ENCODE measurements at places on chromosomes 11 and 22.

- DNase-seq = no peak
Measured at GRCh38 chr11:105357764-105358163, 218.2 kb upstream of the CARD18 start.

GRCh38 chr22:20015187-20015625 is 1.4 kb downstream of the ARVCF start:
- no peak for DNase-seq

DNA sequence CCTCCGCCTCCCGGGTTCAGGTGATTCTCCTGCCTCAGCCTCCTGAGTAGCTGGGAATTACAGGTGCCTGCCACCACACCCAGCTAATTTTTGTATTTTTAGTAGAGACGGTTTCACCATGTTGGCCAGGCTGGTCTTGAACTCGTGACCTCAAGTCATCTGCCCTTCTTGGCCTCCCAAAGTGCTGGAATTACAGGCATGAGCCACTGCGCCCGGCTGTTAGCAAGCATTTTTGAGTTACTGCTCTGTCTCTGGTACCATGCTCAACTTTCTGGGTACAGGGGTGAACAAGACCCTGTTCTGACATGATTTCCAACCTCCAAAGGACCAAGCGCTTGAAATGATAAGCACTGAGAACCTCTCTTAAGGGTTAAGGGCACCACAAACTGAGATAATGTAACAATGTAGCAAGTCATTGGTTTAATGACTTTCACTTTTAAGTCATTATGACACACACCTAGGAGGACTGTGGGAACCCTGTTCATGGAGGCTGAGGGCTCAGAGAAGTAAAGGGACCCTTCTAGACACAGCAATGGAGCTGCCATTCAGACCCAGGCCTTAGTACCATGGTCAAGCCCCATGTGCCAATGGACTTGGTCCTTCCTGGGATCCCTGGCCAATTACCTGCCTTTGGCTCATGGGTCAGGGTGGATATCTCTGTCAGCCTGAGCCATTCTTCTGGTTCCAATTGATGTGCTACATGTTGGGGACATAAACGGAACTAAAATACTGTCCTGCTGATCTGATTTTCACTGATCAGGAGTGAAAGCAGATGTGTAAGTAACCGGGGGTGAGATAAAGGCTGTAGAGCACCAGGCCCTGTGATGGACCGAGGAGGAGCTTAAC is 11.6 kb downstream of the SLC3A2 start:
- DNase-seq = no peak

DNA sequence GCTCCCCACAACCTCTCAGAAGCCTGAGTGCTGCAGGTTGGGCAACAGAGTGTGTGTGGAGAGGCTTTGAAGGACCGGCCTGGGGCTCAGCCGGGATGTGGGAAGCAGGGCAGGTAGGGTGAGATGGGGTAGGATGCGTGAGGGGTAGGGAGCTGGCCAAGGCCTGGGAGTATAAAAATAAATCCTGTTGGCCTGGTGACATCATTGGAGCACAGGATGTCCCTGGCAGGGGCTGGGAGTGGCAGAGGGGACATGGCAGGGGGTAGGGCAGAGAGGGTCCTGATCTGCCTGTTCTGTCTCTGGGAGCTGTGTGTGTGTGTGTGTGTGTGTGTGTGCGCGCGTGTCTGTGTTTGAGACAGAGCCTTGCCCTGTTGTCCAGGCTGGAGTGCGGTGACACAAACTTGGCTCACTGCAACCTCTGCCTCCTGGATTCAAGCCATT is 28.6 kb downstream of the TEF start:
- no peak for DNase-seq

DNA sequence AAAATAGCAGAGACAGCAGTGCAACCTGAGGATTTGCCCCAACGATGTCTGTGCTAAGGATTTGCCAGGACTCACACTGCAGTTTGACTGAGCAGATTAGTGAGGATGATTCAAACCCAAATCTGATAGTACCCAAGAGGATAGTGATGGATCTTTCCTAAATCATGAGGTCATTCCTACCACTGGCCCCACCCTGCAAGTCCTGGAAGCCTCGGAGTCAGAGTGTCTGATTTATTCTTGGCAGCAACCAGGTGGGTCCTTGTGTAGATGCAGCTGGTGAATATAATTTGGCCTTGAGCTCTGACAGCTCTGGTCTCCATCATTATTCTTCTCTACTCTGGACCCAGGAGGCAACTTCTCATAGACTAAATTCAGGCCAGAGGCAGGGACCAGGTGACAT is 179.3 kb upstream of the RAG2 start:
- DNase-seq = no peak

DNA sequence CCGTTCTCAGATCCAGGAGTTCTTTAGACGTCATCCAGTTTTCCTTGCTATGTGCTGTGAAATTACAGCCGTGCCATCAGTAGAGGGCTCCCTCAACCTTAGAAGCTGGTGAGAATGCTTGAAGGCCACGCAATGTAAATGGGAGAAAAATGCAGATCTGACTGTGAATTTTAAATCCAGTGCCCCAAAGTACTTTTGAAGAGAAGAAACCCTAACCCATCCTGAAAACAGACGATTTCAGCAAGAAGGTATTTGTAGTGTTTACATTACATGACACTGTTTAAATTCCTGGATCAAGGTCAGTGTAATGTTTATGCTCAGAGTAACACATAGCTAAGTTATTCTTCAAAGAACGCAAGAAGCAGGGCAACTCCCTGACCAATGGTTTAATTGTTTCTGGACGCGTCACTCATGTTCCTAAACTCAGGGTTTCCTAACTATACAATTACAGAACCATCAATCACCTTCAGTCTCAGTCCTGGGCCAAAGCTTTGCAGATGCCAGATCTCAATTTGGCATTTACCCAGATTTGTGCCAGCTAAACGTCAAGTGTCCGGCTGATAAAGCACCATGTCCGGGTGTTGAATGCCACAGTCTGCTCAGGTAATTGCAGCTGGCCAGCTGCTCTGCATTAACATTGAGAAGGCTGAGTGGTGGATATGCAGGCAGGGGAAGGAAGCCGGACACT is 38.2 kb downstream of the ADAMTS8 start:
- no peak for DNase-seq

- no peak for DNase-seq
Measured at GRCh38 chr11:64060263-64060860, 24.6 kb downstream of the FLRT1 start.

GRCh38 chr11:72520815-72521214 is 86.5 kb upstream of the CLPB start:
- DNase-seq = no peak

- no peak for DNase-seq
Measured at GRCh38 chr11:6648501-6648900, 7.1 kb downstream of the DCHS1 start.

- DNase-seq = no peak
Measured at GRCh38 chr11:109960831-109961230, 132.4 kb upstream of the ZC3H12C start.

- DNase-seq = no peak
Measured at GRCh38 chr22:17678817-17679385, 40.3 kb downstream of the BCL2L13 start.

GRCh38 chr11:63277345-63277943 is 34.0 kb upstream of the SLC22A25 start:
- no peak for DNase-seq

DNA sequence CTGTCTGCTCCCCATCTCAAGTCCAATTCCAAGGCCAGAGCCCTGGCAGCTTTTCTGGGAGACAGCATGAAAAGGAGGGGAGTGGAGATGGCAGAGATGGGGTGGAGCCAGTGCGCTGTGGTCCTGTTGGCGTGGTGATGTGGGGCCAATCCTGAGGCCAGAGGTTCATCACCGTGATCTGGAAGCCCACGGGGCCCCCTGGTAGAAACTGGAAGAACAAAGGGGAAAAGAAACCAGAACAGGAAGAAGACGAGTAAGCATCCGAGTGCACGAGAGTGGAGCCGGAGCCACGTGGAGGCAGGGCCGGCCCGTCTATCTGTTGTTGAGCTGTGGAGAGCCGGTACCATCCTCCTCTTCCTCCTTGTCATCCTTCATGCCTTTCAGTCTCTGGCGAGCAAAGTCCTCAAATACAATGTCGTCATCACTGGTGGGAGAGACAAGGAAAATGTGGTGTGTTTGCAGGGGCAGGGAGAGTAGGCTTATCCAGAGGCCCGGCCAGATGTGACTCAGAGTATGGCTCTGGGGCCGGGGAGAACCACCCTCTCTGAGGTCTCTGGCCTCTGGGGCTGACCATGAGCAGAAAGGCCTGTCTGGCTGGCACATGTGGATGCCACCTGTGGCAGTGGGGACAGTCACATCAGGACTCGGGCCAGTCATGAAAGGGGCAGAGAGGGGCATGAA is 25.4 kb downstream of the TPBGL start:
- no peak for DNase-seq

- no peak for DNase-seq
Measured at GRCh38 chr22:50674130-50674500, 1.5 kb downstream of the SHANK3 start.

DNA sequence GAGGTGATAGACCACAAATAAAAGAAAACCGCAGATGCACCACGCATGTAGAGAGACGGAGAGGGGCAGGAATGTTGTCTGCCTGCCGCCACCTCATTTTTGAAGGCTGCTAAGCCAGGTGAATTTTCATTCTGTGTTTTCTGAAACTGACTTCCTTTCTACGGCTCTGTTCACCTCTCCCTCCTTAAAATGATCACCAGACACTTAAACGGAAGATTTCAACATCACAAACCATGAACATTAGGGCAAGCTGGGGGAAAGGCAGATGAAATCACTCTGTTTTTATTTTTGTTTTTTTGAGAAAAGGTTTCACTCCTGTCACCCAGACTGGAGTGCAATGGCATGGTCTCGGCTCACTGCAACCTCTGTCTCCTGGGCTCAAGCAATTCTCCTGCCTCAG is 232.4 kb downstream of the MIAT start:
- DNase-seq = no peak

DNA sequence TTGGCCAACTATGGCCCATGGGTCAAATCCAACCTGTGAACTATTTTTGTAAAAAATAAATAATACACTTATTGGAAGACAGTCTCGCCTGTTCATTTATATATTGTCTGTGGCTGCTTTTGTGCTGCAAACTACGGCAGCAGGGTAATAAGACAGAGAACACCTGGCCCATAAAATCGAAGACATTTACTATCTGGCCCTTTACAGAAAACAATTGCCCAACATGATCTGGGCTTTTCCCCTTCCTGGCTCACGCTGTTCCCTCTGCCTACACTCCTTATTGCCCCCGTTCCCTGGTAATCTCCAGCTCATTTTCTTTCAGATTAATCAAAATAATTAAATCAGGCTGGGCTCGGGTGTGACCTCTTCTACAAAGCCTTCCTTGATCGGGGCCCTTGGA is 5.6 kb downstream of the PLAAT2 start:
- no peak for DNase-seq

DNA sequence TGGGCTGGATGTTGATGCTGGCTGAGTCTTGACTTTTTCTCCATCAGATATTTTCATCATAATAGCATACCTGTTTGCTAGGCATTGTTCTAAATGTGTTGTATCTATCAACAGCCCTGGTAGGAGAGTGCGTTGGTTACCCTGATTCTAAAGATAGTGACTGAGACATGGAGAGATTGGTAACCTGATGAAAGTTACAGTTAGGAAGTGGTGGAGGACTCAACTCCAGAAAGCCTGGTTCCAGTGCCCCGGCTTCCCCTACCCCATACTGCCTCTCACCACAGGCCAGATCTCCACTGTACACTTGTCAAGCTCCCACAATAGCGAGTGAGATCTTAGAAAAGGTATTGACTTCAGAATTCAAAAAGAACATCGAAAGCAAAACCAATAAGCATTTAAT is 22.8 kb upstream of the RELT start:
- DNase-seq = no peak

DNA sequence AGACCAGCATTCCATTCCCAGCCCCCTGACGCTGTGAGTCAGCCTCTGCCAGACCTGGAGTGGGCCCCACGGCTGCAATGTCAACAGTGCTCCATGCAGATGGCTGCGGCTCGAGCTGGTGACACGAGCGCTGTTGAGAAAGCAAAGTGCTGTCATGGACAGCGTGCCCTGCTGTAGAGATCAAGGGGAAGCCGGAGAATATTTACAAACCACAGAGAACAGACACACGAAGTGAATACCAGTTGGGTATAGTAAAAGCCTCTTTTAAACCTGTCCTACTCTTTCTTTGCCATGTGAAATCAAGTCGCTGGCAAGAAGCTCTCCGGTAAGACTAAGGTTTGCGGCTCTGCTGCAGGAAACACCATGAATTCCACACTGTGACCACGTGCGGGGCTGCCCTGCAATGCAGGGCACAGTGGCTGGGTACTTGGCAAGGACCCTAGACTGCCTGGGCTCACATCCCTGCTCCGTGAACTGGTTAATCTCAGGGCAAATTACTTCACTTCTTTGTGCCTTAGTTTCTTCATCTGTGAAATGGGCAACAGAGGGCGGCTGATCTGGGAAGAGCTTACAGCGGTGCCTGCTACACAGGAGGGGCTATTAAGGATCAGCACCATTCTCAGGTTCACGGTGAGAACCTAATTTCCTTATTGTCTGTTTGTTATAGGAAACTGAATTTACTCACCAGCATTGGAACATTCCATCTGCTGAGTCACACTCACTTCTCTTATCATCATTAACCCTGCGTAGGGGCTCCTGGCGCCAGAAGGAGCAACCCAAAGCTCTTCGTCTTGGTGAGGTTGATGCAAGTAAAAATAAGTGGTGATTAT is 27.8 kb upstream of the ELFN2 start:
- no peak for DNase-seq

GRCh38 chr11:64870176-64870892 is 8.1 kb downstream of the EHD1 start:
- no peak for DNase-seq

DNA sequence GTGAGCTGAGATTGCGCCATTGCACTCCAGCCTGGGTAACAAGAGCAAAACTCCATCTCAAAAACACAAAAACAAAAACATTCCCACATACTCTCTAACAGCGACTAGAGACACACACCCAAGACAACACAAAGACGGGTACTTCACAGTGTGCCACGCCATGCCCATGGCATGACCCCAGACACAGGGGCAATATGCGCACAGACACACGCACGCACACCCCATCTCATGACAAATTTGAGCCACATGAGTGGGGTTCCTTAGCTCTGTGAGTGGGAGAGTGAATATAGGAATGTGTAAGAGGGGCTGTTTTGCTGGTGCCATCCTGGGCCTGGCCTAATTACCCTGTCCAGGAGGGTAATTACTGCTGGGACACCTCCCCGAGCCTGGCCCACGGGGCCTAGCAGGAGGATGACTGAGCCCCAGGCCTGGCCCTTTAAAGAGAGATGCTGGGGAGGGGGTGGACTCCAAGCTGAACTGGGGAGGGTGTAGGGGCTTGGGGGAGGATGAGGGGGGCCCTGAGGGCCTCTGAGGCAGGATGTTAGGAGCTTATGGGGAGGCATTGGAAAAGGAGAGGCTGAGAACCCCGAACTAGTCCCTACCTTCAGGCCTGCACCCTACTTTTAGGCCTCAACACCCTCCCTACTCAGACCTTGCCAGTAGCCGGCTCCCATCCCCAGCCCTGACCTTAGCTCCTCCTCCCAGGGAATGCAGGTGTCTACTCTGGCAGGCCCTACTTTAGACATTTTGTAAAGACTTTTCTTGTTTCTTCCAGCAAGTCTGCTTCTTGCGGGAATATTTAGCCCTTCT is 1.5 kb downstream of the LTBP3 start:
- no peak for DNase-seq

- no peak for DNase-seq
Measured at GRCh38 chr11:130144141-130144540, 15.4 kb upstream of the ST14 start.

GRCh38 chr22:48340727-48341709 is 1486.7 kb downstream of the BRD1 start:
- DNase-seq = no peak

- DNase-seq = no peak
Measured at GRCh38 chr11:132244846-132245245, 874.4 kb downstream of the NTM start.

Data from activated gamma-delta T cell (primary cell).